CD4-positive, alpha-beta T cell treated with Interleukin-6 at 100 ng/mL for 8 hours (primary cell): ENCODE measurements at places on chromosomes 4 and X.
A peak's percentile ranks its signal among the peaks of the same experiment; 100 is the strongest.

DNA sequence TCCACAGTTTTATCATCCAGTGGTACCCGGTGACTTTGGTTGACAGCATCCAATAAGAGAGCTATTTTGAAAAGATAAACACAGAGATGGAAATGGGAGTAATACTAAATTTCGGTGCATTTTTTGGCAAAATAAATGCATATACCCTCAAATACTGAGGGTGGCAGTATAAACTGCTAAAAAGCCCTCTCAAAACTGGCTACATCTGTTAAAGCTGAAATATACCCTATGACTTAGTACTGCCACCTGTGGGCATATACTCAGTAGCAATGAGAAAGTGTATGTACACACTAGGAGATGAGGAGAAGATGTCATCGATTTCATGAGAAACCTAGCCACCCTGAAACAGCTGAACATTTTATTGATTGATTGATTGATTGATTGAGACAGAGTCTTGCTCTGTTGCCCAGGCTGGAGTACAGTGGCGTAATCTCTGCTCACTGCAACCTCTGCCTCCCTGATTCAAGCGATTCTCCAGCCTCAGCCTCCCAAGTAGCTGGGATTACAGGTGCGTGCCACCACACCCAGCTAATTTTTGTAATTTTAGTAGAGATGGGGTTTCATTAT is 12.2 kb upstream of the TMEM128 start:
- DNase-seq, result peak; percentile 64

DNA sequence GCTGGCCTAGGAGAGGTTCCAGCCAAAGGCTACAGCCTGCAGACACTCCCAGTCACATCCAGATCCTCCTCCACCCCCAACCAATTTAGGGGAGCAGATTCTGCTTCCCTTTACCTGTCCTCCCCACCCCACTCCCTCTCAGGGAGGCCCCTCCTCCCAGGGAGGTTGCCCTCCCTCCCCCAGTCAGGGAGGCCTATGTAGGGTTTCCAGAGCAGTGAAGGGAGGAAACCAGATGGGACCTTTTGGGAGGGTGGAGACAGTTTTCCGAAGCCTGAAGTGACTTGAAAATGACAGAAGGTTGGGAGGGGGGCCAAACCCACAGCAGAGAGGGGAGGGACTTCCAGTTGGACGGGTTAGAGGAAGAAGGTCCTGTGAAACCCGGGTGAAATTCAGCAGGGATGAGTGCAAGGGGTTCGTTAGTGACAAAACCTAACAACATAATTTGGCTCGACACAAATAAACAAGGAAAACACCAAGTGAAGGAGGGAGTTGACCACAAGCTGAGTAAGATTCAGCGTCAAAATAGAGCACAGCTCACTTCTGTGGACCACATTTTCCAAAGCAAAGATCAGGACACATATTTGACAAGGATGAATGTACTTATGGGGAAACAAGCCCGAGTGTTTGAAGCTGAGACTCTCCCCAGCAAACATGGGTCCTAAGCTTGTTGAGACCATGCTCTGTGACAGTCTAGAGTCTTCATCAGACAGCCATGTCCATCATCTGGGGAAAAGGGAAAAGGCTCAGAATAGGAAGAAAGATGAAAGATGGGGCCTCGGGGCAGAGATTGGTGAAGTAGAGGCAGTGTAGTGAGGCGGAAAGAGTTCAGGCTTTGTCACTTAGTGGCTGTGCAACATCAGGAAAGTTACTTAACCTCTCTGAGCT is 46.4 kb downstream of the PRPS1 start:
- peak; percentile 45 for DNase-seq

DNA sequence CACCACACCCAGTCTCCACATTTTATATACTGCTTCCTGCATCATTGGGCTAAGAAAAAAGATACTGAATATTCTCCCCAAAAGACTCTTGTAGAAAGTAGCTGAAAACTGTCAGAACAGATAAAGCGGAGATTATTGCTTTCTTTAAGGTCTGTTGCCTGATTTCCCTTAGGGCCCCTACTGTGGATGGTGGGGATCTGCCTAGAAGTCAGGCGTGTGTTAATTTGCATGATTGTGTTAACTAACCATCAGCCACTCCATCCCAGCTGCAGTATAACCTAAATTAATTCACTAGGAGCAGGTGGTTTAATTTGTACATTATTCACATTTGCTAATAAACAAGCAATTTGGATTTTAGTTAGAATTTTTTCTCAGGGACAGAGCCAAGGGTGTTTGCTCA is 360.3 kb downstream of the FBXW7 start:
- no peak for DNase-seq

DNA sequence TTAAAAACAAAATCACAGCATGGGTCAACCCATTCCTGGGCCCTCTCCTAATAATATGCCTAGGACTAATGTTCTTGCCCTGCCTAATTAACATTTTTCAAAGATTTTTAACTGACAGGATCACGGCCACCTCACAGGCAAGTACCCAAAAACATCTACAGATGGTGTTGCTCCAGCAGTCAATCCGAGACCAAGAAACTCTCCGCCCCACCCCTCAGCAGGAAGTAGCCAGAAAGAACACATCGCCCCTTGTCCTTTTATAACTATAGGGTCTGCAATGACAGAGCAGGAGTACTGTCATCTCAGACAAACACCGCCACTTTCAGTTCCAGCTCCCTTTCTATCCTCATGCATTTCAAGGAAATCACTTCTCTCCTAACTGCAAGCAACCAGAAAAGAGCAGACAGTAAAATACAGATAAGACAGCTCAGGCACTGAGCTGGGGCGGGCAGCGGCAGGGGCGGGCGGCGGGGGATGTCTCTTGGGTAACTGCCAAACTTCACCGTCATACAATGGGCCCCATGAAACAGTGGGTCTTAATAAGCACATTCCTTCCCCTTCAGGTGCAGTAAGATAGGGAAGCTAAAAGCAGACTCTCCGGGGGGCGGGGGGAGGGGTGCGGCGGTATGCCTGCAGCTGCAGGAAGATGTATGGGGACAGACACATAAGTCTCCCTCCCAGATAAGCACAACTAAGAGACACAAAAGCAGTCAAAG is 67.4 kb downstream of the ZNF182 start:
- DNase-seq, result no peak

DNA sequence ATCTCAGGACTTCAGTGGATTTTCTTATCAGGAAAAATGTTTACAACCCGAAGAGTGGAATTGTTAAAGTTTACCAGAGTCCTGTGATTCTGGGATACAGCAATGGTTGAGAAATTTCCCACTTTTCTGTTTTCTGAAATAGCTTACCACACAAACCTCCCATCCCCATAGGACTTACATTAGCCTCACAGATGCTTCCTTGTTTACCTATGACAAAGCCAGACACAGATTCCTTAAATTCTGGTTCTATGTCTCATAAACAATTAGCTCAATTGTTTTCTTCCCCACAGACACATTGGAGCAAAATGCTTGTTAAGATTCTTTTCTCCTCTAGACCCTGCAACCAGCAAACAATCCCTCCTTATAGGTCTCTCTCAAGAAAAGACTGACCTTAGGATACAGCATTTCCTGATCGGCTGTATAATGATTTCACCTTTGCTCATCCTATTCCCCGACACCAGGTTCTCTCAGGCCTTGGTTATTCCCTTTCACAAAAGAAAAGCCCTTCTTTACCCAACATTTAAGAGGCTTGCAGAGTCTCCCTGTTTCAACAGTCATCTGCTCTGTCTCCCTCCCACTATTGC is 886.2 kb downstream of the ARAP2 start:
- no peak for DNase-seq

DNA sequence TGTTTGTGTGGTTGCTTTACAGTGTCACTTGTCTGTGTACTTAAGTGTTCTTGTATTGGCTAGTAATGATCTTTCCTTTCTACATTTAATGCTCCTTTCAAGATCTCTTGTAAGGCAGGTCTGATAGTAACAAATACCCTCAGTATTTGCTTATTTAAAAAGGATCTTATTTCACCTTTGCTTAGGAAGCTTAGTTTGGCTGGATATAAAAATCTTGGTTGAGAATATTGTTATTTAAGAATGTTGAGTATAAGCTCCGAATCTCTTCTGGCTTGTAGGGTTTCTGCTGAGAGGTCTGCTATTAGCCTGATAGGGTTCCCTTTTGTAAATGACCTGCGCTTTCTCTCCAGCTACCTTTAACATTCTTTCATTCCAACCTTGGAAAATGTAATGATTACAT is 35.7 kb downstream of the LCORL start:
- DNase-seq, result no peak

GRCh38 chr4:103429283-103429682 is 231.1 kb upstream of the CENPE start:
- no peak for DNase-seq

DNA sequence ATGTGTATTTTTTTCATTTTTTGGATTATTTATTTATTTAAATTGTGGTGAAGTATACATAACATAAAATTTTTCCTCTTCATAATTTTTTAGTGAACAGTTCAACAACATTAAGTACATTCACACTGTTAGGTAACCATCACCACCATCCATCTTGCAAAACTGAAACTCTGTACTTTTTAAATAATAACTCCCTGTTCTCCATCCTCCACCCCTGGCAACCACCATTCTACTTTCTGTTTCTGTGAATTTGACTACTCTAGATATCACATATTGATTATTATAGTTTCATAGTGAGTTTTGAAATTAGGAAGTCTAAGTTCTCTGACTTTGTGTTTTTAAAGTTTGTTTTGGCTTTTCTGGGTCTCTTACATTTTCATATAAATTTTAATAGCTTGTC is 89.3 kb upstream of the STX18 start:
- no peak for DNase-seq

- no peak for DNase-seq
Observed at GRCh38 chr4:105277702-105278101, 131.0 kb downstream of the TET2 start.

- DNase-seq, result no peak
Observed at GRCh38 chr4:66331761-66332160, 661.5 kb upstream of the EPHA5 start.

GRCh38 chrX:108590496-108590895 is 145.9 kb downstream of the IRS4 start:
- no peak for DNase-seq

DNA sequence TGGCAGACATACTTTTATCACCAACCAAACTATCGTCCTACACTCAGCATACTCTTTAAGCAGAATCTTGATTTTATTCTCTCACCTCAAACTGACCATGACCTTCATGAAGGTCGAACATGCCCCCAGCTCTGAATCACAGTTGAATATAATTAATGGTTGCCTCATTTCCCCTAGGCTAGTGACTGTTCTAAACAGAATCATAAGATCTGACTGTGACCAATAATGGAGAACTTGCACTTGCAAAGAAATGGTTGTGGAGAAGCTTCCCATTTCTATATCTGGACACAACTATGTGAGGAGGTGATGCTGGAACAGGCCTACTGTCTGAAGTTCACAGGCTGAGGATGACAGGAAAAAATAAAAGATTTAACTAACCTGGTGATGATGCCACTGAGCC is 85.1 kb downstream of the PDGFC start:
- DNase-seq, result no peak

DNA sequence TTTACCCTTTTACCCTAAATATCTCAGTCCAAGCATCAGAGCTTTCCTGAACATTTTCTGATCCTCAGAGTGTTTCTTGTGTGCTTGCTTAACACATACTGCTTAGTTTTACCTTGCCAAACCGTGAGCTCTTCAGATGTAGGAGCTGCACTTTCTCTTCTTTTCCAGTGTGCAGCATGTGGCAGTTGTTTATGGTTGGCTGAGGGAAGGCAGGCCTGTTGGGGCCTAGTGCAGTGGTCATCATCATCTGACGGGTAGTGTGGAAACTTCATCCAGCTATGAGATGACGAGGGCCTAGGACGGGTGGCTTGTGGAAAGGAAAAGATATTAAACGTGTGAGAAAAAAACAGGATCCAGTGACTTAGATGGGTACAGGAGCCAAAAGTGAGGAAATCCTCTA is 21.5 kb downstream of the VBP1 start:
- no peak for DNase-seq

GRCh38 chr4:125338814-125339213 is 24.1 kb downstream of the FAT4 start:
- DNase-seq, result no peak

DNA sequence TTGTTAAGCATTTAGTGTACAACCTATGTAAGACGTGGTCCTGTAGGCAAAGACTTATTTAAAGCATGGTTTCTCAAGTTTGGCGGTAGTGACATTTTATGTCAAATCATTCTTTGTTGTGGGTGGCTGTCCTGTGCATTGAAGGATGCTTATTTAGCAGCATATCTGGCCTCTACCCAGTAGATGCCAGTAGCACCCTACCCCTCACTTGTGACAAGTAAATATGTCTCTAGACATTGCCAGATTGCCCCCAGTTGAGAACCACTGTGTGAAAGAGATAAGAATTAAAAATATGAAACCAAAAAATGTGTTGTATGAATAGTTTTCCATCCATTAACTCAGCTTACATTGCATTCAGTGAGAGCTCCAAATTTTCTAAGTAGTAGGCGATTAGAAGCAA is 25.5 kb downstream of the MMAA start:
- no peak for DNase-seq

DNA sequence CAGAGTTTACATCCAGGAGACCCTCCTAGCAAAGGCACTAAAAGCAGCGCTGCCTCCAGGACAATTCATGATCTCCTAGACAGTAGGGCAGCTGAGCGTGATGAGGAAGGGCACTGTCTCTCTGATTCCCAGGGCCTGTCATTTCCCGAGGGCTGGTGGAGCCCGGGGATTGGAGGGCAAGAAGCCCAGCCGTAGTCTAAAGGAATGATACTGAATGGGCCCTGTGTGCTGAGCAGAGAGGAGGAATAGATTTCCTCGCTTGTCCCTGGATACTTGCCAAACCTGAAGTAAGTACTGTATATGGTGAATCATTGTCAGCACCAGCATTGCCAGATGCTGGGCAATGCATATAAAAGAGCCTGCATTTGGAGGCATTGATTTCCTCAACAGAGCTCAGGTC is 88.0 kb upstream of the SLITRK2 start:
- DNase-seq, result no peak

GRCh38 chrX:134883137-134883700 is 107.6 kb upstream of the SMIM10 start:
- DNase-seq, result no peak

GRCh38 chr4:22970665-22971064 is 277.9 kb downstream of the GBA3 start:
- no peak for DNase-seq

DNA sequence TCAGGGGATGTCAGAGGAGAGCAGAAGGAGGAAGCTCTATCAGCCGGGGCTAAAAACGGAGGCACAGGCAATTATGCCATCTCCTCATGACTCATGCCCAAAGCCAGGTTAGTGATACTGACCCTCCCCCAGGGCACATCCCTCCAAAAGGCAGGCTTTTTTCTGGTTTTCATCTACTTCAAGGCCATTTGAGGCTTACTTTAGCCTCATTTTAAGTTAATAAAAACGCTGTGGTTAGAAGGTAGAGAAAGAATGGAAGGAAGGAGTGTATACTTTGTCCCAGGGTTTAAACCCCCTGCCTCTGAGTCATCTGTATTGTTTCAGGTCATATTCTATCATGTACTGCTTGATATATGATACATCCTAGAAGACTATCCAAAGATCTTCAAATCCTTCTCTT is 89.7 kb upstream of the NDP start:
- no peak for DNase-seq

GRCh38 chr4:74056858-74057562 is 18.5 kb upstream of the CXCL3 start:
- no peak for DNase-seq

GRCh38 chrX:153925739-153926551 is at the start of gene ARHGAP4:
TSS of gene ARHGAP4 (minus strand) at chrX:153926264. CDS start at chrX:153926202, 62 bp downstream.
- no peak for DNase-seq

GRCh38 chr4:76867880-76868655 is 29.9 kb downstream of the SOWAHB start:
- DNase-seq, result no peak
